ENCODE measurements at places on chromosomes 1 and 21. TPM values are rescaled to one million over a fixed set of nuclear protein-coding genes. Genes with fewer than 3 reads are reported as not detected.

The ORC1 gene
- polyA plus RNA-seq: 0.25 TPM

The GPR25 gene
- polyA plus RNA-seq: 66.5 TPM

The RCC1 gene
- polyA plus RNA-seq: 11.7 TPM

The CEP104 gene
- 30.7 TPM for polyA plus RNA-seq

The UTS2 gene
- 1.1 TPM for polyA plus RNA-seq

The CELA2B gene
- not detected for polyA plus RNA-seq

The SELL gene
- 876 TPM for polyA plus RNA-seq

The HSPA6 gene
- not detected for polyA plus RNA-seq

The TBX15 gene
- polyA plus RNA-seq: not detected

The C1orf116 gene
- polyA plus RNA-seq: not detected

The ZNF695 gene
- polyA plus RNA-seq: not detected

The TNN gene
- not detected for polyA plus RNA-seq

The SOX13 gene
- 2.8 TPM for polyA plus RNA-seq

The AMY2B gene
- 0.80 TPM for polyA plus RNA-seq

The EXO1 gene
- polyA plus RNA-seq: not detected

The IGSF3 gene
- not detected for polyA plus RNA-seq

The PADI2 gene
- polyA plus RNA-seq: not detected

The SNX7 gene
- polyA plus RNA-seq: 0.48 TPM

The PEX19 gene
- 84.0 TPM for polyA plus RNA-seq

The PTPRF gene
- polyA plus RNA-seq: not detected

The PROK1 gene
- polyA plus RNA-seq: not detected

The PERM1 gene
- polyA plus RNA-seq: 0.16 TPM

The PALMD gene
- polyA plus RNA-seq: not detected

The ELF3 gene
- not detected for polyA plus RNA-seq

The CYP4Z1 gene
- not detected for polyA plus RNA-seq

The RGS4 gene
- not detected for polyA plus RNA-seq

The FMN2 gene
- polyA plus RNA-seq: not detected

The LCE1D gene
- polyA plus RNA-seq: not detected

The SELP gene
- polyA plus RNA-seq: 1.4 TPM

The UMODL1 gene
- polyA plus RNA-seq: 0.08 TPM

The DENND2D gene
- polyA plus RNA-seq: 221 TPM

The LORICRIN gene
- polyA plus RNA-seq: not detected

The LDLRAP1 gene
- polyA plus RNA-seq: 306 TPM

The FPGT gene
- polyA plus RNA-seq: 4.9 TPM

The CR1L gene
- polyA plus RNA-seq: not detected

The TMEM269 gene
- not detected for polyA plus RNA-seq

The SLFNL1 gene
- polyA plus RNA-seq: not detected

The PPIAL4G gene
- polyA plus RNA-seq: 0.21 TPM

The NGF gene
- not detected for polyA plus RNA-seq

The UBL4B gene
- polyA plus RNA-seq: not detected

The SAMSN1 gene
- polyA plus RNA-seq: 56.3 TPM

The GJA9 gene
- not detected for polyA plus RNA-seq

Measured in CD4-positive, alpha-beta memory T cell (primary cell).